ENCODE measurements at places on chromosomes 7 and 10.
A peak's percentile ranks its signal among the peaks of the same experiment; 100 is the strongest.

DNA sequence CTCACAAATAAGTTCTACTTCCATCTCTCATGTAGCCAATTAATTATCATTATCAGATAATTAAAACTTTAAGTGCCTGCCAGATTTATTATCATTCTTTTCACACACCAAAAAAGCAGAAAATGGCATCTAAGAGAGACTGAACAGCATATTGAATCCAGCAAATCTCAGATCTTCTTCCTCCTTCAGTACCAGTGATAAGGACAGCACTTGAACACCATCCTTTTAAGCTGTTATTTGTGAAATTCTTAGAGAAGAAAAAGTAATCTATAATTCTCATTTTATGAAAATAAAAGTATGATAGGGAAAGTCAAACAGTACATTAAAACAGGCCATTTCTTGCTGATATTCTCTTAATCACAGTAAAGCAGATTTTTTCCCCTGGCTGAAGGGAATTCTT is 104.5 kb downstream of the ELAPOR2 start:
- no peak for DNase-seq

DNA sequence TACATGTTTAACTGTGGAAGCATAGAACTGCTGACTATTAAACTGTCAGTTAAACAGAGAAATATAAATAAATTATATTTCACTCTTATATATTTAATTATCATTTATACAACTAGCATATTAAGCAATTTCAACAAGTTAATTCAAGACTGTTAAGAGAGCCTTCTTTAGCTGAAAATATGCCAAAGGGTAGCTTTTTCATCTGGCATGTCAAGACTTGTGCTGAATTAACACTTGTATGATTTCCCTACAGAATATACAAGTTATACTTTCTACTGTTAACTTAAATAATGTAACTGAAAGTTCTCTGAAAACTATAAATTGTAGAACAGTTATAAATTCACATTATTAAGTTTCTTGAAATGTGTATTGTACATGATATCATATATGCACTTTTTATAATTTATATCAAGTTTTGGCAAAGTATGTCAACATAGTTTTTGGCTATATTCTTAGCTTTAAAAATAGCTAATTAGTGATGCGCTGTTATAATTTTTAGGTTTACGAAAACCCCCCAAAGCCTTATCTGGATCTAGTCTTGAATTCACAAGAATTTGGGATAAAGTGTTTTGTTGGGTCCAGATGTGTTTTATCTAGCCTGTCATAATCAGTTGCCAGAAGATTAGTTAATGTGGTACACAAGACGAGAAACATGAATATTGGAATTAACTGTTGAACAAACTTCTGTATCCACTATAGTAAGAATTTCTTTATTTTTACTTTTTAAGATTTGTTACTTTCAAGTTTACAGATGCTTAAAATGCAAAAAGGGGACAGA is 231.1 kb upstream of the FOXP2 start:
- DNase-seq, result no peak

GRCh38 chr10:132200344-132201110 is 13.8 kb downstream of the DPYSL4 start:
- DNase-seq, result no peak

DNA sequence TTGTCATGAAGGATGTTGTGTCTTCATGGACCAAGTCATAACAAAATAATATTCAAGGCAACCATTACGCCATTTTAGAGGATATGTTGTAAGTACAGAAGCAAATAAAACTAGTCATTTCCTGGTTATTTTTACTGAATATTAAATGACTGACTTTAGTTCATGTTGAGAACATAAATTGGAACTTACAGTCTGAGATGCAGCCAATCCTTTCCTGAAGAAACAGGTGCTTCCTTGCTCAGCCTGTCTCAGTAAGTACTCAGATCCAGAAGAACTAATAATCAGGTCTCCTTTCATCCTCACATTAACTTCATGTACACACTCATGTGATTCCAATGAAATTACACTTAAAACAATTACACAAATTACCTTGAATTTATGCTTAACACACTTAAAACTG is 12.3 kb downstream of the SEMA3A start:
- no peak for DNase-seq

DNA sequence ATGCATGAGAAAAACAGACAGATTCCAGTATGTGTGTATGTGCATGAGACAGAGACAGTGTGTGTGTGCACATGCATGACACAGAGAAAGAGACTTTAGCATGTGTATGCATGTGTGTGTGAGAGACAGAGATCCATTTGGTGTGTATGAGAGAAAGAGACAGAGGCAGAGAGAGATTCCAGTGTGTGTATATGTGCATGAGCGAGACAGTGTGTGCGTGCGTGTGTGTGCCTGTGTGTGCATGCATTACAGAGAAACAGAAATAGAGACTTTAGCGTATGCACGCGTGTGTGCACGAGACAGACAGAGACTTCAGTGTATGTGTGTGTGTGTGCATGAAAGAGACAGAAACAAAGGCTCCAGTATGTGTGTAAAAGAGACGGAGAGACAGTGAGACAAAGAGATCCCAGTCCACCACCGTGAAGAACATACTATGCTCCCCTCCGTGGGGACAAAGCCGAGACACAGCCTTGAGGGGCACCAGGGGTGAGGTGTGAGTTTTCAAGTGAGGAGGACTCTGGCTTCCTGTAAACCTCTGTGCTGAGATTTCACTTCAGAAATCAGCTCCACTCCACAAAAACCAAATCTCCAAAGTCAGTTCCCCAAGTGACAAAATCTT is 188.9 kb downstream of the GRID1 start:
- no peak for DNase-seq

DNA sequence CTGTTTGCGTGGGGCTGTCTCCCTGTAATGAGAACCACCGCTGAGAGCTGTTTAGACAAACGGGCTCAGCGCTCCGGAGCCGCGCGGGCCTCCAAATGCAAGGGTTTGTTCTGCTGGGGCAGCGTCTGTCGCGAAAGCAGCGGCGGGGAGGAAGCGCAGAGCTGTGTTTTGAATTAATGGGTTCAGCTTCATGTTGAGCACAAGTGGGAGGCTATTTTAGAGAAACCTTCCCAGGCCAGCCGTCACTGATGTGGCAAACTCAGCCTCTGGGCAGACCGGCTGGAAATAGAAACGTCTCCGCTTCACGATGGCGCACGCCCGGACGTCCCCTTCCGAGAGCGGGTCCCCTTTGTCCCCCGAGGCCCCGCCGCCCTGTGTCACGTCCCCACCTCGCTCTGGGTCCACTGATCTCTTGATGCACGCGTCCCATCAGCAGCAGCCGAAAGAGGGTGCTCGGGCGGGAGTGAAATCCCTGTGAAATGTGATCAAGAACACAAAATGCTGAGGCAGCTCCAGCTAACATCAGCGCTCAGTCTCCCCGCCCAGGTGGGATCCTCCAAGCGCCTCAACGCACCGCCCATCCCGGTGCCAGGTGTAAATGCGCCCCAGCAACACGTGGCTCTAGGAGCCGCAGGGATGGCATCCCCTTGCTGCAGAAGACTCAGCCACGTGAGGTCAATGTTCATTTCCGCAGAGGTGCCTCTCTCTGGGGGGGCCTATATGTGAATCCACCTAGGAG is 44.9 kb downstream of the BAMBI start:
- no peak for DNase-seq

DNA sequence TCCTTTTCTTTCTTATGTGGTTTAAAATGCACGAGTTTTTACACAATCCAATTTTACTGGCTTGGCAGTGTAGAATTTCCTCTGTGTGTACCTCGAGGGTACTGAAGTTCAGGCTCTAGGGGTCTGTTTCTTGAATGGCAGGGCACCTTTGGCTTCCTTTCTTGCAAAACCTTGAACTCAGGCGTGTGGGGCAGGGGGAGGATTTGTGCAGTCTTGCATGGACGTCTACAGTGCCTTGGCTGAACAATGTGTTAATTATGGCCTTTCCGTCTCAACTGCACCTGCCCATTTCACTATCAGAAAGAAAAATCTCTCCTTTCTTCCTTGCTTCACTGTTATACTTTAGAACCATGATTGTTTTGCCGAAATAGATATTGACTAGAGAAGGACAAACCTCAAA is 570.9 kb downstream of the INHBA start:
- DNase-seq, result no peak

- DNase-seq, result no peak
Observed at GRCh38 chr7:45421806-45422205, 152.4 kb upstream of the ADCY1 start.

DNA sequence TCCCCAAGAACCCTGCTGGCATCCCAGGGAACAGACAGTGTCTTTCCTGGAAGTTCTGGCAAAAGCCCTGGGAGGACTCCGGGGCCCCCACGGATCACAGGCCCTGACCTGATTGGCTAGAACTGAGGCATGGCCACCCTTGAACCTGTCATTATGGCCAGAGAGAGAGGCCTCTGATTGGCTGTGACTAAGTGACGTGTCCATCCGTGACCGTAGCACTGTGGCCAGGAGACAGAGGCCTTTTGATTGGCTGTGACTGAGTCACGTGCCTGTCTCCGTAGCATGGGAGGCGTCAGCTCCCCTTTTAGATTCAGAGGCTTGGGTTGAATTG is 163.8 kb downstream of the RGS10 start:
- DNase-seq, result no peak

- DNase-seq, result no peak
Observed at GRCh38 chr7:44383566-44383965, 58.2 kb upstream of the CAMK2B start.

GRCh38 chr10:30857803-30858202 is 173.9 kb downstream of the ZNF438 start:
- DNase-seq, result no peak

GRCh38 chr7:104299323-104299722 is 29.1 kb upstream of the LHFPL3 start:
- no peak for DNase-seq

- DNase-seq, result no peak
Observed at GRCh38 chr7:134690016-134690415, 43.4 kb downstream of the BPGM start.

DNA sequence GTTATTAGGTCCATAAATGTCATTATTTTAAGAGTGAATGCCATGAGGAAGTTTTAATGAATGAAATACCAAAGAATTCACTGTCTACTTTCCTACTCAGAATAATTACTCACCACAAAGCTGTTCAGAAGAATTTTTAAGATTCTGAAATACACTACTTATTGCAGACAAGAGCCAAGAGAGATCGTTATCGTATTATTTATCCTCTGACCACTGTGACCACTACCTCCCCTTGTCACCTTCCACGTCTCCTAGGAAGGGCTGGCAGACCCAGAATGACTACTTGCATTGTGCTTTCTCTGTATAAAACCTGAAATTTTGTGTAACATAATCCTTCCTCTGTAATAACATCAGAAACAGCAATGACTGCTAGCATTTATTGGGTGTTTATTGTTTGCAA is 81.9 kb downstream of the ABCB5 start:
- DNase-seq, result no peak

DNA sequence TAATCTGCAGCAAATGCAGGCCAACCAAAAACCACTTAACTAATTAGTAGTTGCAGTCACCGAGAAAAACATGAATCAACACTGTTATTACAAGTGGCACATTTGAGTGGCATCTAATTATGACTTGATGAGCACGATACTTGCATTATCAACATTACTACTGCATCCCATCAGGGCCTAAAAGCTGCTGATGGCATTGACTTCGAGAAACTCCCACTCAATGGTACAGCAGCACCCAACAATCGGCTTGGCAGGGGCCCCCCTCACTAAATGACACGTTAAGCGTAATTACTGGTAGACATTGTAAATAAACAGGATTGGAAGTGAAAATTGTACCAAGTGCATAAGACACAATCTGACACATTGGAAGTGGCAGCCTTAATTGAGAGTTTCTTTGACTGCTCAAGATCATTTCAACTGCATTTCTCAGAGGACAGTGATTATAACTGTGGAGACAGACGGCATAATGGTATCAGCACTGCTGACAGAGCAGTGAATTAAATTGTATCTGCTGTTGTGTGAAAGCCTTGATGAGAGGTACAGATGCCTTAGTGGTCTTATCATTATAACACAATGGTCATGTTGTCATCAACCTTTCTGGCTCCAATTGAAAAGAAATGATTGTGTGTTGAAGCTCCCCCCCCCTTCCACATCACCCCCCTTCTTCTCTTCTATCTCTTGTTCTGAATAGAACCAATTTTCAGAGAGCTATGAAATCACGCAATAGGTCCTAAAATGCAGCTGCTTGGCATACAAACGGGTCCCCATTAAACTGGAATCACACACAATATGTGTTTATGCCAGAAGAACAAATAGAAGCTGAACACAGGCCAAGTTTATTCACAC is 43.4 kb downstream of the SHTN1 start:
- peak; percentile 100 for DNase-seq

DNA sequence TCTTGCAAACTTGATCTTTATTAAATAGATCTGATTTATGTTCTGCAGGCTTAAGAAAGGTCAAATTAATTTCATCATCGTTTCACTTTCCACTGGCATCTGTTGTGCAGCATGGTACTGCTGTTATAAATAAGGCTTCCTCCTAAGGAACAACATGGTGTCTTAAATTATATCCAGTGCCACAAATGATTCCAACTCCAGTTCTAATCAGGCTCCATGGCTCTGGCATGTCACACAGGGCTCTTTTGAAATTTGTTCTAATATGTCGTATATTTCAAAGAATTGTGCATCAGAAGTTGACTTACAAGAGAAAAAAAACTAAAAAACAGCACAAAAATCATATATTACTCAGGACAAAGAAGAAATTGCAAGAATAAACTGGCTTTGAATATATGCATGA is 1090.8 kb upstream of the CELF2 start:
- DNase-seq, result no peak

DNA sequence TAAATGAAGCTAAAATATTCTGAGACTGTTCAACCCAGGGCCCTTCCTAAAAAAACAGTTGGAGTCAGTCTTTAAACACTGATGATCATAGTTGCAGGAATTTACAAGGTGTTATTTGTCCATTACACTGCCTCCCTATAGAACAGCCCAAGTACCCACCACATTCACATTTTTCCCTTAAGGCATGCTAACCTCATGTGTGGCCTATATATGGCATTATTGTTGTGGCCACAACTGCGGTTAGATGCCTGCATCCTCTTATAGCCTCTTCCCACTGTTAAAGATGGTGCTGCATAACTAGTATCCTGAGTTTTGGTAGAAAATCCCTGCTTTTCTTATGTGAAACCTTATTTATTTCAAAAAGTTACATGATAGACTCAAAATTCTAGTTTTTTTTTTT is 287.9 kb upstream of the SEMA3A start:
- DNase-seq, result no peak

Measured in NCI-H1436 treated with DMSO at 0.1 percent for 48 hours (cell line).